Hematopoietic multipotent progenitor cell treated with erythropoietin and hydrocortisone succinate and interleukin-3 and kit ligand, for 6 days (in vitro differentiated cells): ENCODE measurements at places on chromosomes 6 and 20.
A peak's percentile ranks its signal among the peaks of the same experiment; 100 is the strongest.

- no peak for DNase-seq
Measured at GRCh38 chr6:127083231-127083962, 35.1 kb upstream of the RSPO3 start.

- no peak for DNase-seq
Measured at GRCh38 chr6:91087908-91088307, 501.0 kb upstream of the MAP3K7 start.

DNA sequence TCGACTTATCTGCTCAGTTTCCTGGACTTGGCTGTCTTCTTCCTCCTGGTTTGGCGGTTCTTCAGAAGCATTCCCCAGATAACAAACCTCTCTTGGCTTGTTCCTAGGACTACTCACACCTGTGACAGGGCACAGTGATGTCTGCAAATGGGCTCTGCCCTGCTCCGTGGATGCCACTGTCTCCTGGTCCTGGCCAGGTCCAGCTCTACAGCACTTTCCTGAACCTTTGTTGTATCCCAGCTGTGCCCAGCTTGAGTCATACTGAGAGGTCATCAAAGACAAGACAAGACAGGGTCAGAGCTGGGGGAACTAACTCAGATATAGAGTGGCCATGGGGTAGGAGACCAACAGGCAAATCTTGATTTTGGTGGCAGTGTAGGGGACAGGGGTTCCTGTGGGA lies 102.7 kb upstream of the SLC22A23 start:
- no peak for DNase-seq

DNA sequence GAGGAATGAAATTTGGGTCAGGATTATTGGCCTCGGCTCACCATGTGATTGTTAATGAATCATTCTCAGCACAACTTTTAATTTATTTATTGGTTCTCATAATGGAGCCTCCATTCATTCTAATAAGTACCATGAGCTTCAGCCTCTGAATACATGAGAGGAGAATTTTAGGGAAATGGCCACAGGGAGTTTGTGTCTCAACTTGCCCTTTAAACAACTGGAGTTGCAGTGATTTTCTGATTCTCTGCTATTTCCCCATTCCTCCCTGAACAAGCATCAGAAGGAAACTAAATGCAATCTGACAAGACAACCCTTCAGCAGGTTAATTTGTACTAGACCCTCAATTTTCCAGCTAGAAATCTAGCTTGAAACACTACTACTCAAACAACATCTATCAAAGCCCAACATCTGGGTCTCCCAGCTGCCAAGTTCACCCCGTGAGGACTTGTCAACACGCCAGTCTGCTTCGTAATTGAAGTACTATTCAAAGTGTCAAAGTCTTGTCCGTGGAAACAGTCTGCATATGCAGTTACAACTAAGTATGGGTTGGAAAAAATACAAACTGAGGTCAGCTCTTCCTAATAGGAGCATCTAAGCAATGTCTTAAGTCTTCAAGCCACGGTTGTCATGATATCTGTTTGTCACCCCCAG lies 235.4 kb downstream of the CDH4 start:
- no peak for DNase-seq

- DNase-seq = no peak
Measured at GRCh38 chr20:48008850-48009515, 223.7 kb upstream of the SULF2 start.

DNA sequence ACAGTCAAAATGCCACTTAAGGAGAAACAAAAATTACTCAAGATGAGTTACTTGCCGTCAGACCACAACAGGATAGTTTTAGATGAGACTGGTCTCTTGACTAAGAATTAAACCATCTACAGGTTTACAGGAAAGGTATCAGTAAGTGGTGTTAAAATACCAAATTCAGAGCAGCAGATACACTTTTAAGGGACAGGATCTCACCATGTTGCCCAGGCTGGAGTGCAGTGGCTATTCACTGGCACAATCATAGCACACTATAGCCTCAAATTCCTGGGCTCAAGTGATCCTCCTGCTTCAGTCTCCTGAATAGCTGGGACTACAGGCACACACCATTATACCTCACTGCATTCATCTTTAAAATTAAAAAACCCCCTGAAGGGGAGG lies 4.7 kb downstream of the MCCD1 start:
- DNase-seq = no peak

GRCh38 chr6:88662163-88662580 lies 301.2 kb downstream of the RNGTT start:
- DNase-seq = peak; percentile 14

DNA sequence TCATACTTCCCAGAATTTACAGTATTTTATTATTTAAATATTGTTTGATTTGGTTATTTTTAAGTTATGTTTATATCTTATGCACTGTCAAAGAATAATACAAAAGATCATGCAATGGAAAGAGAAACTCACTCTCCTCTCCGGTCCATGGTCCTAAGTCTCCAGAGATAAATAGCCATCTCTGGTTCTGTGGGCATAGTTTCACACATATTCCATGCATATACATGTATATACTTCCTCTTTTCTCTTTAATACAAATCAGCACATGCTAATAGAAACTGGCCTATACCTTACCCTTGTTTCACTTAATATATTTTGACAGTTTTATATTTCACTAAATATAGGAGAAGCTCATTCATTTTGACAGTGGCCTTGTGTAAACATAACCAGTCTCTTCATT lies 901.7 kb upstream of the CITED2 start:
- no peak for DNase-seq

- DNase-seq = no peak
Measured at GRCh38 chr6:105800398-105800797, 285.7 kb upstream of the PRDM1 start.

DNA sequence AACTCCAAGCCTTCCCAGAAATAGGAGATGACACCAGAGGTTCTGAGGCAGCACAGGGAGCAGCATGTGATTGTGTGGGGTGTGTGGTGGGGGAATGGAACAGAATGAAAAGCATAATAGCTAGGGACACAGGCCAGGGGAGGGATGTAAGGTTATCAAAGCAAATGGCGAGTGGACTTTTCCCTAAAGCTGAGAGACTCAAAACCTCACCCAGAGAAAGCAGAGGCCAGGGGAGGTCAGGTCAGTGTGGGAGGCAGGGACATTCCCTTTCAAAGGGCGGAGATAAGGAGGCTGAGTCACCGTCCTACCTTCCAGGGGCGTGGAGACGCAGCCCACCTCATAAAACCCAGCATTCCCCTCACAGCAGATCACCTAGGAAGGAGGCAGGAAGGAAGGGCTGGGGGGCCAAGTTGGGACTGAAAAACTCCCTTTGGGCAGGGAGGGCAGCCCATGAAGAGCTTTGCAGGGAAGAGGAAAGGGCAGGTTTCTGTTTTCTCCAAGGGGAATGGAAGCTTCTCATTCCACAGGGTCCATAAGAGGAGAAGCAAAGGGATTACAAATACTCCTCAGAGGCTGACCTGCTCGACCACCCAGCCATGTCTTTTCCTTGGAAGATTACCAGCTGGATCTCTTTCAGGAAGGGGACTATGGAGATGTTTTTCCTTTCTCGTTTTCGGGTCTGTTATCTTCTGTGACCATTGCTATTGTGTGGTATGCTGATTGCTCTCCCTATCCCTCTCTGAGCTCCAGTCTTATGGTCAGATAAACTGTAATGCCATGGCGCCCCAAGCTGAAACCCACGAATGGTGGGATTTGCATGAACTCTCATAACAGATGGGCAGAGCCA lies 9.6 kb upstream of the LY6G5C start:
- peak; percentile 79 for DNase-seq

- no peak for DNase-seq
Measured at GRCh38 chr20:61925555-61926252, 140.0 kb downstream of the TAF4 start.

DNA sequence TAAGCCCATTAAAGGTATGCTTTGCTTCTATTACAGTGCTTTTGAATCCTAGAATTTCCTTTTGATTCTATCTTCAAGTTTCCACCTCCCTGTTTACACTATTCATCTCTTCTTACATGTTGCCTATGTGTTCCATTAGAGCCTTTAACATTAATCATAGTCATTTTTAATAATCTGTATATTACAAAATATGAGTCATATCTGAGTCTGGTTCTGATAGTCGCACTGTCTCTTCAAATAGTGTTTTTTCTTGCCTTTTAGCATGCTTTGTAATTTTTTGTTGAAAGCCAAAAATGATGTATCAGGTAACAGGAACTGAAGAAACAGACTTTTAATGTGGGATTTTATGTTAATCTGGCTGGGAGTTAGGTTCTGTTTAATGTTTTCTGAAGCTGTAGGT lies 68.4 kb downstream of the DNAAF9 start:
- no peak for DNase-seq

GRCh38 chr6:75204217-75204958 lies 1.5 kb downstream of the COL12A1 start:
- DNase-seq = peak; percentile 70

DNA sequence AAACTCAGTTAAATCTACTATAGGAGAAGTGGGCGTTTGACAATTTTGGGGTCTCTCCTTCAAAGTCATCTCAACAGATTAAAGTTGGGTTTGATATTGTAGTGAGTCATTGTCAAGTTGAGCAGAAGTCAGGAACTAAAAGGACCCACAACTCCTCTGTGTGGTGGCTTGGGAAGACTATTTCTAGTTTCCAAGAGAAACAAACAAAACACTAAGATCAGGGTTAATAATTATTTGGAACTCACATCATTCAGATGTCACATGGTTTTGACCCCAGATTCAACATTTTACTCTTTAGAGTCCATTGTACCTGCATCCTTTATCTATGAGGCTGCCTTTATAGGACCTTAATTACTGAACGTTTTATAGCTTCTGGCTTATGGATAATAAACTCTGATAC lies 45.3 kb upstream of the TINAG start:
- no peak for DNase-seq

DNA sequence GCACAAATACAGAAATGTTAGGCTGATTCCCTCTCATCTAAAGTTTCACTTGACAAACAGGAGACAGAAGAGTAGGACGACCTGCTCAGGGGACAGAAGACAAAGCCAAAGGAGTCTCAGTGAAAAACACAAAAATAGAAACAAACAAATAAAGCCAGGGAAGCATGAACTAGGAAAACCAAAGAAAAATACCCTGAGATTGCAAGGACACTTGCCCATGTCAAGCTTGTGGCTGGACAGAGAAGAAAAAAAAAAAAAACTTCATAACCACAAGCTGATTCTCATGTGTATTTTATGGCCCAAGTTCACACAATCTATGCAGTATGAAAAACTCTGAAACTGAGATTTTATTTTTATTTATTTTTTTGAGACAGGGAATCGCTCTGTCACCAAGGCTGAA lies 85.6 kb upstream of the BEND6 start:
- DNase-seq = no peak

GRCh38 chr6:37704923-37705238 lies 7.2 kb upstream of the MDGA1 start:
- no peak for DNase-seq

DNA sequence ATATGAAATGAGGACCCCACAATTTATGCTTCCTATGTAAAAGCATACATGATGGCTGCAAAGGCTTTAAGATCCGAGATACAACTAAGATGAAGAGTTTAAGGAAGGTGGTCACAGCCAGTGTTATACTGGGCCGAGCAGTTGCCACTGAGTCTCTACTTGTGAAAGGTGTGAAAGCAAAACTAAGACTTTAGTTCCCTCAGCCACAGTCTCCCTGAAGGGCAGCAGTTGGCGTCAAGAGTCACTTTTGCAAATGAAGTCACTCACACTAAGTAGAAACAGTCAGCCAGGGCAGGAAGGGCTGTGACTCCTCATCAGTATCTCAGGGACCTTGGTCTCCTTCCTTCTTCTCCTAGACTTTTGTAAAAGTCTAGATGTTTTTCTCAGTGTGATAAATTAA lies 191.6 kb upstream of the MCHR2 start:
- DNase-seq = no peak

GRCh38 chr20:17648791-17649730 lies 33.0 kb downstream of the RRBP1 start:
- peak; percentile 59 for DNase-seq

DNA sequence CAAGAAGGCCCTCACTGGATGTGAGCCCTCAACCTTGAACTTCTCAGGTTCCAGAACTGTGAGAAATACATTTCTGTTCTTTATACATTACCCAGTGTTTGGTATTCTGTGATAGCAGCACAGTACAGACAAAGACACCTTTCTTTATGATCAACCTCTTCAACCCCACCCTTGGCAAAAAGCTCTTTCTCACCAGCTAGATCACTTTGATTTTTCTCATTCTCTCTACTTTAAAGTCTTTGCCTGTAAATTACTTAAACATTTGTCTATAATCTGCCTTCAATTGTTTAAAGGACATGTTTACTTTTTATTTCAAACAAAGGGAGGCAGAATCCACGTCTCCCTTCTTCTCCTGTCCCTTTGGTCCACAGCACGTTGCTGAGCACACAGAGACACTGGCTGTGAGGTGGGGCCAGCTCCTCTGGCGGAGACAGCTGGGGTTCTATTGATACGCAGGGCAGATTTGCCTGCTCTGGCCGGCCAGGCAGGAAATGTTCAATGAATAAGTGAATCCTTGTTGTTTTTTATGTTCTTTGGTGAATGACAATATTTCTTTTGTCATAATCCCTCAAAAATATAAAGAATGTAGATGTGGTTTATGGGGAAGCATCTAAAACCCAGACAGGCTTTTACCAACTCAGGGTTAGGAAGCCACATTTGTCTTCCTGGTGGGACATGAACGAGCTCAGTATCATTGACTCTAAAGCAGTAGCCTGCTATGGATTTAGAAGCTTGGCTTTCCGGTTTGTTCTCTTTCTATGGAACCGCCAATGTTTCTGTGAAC lies 52.9 kb downstream of the NEDD9 start:
- DNase-seq = no peak
